T-cell (primary cell): ENCODE measurements at places on chromosomes 7 and 10.

- H3K36me3 ChIP-seq: peaks cover 65% of the 10 kb centered on the region
- DNase-seq: no peak
- no peaks in the 10 kb centered on the region for H3K27me3 ChIP-seq
- H3K4me3 ChIP-seq: no peak overlapping the region
- no peak overlapping the region for H3K27ac ChIP-seq
Measured at GRCh38 chr7:135645296-135645904, 16.9 kb upstream of the STMP1 start.

DNA sequence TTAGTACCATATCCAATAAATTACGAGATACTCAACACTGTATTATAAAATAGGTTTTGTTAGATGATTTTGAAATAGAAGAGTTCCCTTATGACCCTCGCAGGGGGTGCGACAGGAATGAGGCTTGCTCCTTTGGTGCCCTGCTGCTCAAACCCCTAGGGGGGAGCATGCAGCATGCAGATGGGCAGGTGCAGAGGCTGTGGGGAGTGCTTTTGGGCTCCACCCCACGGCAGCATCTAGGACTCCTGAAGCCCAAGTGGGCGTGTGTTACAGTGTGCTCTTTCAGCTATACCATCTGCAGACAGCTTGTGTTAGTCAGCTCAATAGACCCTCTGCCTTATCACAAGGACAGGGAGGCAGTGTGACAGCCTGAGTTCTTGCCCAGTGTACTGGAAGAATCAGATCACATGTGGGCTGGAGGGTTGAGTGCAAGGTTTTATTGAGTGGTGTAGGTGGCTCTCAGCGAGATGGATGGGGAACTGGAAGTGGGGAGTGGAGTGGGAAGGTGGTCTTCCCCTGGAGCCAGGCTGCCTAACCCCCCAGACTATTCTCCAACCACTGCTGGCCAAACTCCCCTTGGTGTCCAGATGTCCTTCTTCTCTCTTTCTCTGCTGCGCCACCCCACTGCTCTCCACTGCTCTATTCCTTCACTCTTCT lies 3.1 kb upstream of the MRC1 start:
- DNase-seq: no peak
- no peaks in the 10 kb centered on the region for H3K36me3 ChIP-seq
- H3K4me3 ChIP-seq: no peak overlapping the region
- H3K4me1 ChIP-seq: no peaks in the 10 kb centered on the region
- no peak overlapping the region for H3K27ac ChIP-seq

GRCh38 chr10:129870474-129870757 lies 93.7 kb downstream of the EBF3 start:
- no peak overlapping the region for H3K4me3 ChIP-seq
- no peaks in the 10 kb centered on the region for H3K36me3 ChIP-seq
- no peak for DNase-seq
- no peak overlapping the region for H3K27ac ChIP-seq

- no peak overlapping the region for H3K4me3 ChIP-seq
- H3K27me3 ChIP-seq: no peaks in the 10 kb centered on the region
- no peak overlapping the region for H3K27ac ChIP-seq
- H3K4me1 ChIP-seq: no peaks in the 10 kb centered on the region
- no peak for DNase-seq
Measured at GRCh38 chr7:2659556-2660358, 28.0 kb downstream of the TTYH3 start.
